ENCODE measurements at places on chromosomes 16 and 17.

- no peak for DNase-seq
These were observed 6.8 kb upstream of the RNF213 start for GRCh38 chr17:80253631-80254395.

GRCh38 chr16:70681382-70682238, 4.2 kb downstream of the MTSS2 start:
- no peak for DNase-seq

DNA sequence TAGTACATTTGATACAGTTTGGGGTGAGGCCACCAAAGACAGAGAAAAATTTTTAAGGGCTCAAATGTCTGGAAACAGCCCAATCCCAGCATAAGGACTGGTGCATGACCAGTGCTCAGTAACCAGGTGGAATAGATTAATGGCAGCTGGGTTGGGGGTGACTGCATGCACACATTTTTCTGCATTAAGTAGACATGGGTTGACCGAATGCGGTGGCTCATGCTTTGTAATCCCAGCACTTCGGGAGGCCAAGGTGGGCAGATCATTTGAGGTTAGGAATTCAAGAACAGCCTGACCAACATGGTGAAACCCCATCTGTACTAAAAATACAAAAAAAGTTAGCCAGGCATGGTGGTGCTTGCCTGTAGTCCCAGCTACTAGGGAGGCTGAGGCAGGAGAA, 121.1 kb upstream of the HSBP1 start:
- DNase-seq: no peak

- DNase-seq: no peak
These were observed 5.1 kb upstream of the HSBP1 start for GRCh38 chr16:83802554-83803205.

- no peak for DNase-seq
These were observed 2.6 kb downstream of the GLIS2 start for GRCh38 chr16:4318451-4318910.

DNA sequence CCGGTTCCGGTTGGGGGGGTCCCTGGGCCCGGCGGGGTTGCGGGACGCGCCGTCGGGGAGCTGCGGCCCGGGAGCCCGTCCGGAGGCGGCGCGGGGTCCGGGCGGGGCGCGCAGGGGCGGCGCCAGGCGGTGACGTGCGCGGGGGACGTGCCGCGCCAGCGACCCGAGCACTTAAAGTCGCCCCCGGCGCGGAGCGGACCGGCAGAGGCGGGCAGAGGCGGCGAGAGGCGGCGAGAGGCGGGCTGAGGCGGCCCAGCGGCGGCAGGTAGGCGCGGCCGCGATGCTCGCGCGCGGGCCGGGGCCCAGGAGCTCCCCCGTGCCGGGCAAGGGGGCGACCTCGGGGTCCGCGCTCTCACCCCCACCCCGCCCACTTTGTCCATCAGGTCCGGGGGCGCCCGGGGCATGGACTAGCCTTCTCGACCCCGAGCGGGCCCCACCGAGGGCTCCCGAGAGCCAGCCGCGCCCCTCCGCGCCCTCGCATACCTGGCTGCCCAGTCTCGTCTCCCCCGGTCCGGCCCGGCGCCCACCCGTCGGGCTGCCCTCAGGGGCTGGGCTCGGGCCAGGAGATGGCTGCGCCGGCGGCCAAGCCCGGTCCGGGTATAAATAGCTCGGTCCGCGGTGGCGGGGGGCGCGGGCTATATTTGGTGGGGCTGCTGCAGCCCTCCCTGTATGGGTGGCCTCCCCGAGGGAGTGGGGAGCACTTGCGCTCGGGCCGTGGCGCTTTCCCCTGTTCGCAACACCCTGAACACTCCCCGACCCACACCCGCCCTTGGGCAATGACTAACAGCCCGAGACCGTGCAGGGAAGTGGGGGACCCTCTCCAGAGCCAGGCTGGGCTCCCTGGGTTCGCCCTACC, at the start of gene SLC16A3:
SLC16A3 (plus strand) TSS at position 201 of the 856 bp plus-strand sequence. CDS start 6,967 bp downstream, outside the sequence.
- peak; percentile 58 for DNase-seq

DNA sequence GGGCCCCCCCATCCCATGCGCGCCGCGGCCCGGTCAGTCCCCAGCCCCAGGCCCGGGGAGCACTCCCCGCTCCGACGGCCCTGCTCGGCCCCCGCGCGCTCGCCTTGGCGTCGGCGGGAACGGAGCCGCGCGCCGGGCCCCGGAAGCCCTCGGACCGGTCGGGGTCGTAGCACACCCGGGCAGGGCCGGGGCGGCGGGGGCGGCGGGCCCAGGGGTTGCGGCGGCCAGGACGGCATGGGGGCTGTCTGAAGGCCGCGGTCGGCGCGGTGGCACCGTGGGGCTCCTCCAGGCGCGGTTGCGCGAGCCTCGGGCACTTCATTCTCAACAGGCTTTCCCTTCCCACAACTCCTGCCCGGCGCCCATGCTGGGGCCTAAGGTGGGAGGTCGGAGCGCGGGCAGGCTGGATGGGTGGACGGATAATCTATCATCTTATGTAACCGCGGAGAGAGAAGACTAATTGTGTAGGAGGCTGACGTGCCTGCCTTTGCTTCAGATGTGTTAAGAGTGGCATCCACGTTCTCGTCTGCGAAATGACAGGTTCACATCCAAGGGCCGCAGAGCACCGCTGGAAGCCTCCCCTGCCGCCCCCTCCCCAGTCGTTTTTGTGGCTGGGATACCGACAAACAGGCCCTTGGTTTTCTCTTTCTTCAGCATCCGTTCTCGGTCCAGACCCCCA, 708 bp downstream of the BAIAP2 start:
- no peak for DNase-seq

DNA sequence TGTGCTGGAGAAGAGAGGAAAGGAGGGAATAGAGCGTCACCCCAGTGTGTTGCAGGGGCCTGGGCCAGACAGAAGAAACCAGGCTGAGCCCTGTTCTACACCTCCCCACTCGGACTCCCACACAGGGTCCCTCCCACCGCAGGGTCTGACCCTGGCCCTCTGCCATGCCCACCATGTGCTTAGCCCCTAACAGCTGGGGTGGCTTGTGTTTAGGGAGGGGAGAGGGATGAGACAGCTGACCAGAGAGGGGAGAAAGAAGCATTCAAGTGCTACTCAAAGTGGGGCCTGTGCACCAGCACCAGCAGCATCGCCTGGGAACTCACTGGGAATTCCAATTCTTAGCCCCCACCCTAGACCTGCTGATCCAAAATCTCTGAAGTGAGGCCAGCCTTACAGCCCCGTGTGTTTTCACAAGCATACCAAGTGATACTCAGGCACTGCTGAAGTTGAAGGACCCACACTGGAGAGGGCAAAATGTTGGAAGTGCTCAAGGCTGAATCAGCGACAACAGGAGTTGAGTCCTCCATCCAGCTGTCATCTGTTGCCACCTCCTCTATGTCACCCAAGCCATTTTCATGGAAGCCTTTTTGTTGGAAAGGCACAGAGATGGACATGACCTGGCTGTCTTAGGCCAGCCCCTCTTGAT, 47.0 kb downstream of the FZD2 start:
- DNase-seq: no peak

DNA sequence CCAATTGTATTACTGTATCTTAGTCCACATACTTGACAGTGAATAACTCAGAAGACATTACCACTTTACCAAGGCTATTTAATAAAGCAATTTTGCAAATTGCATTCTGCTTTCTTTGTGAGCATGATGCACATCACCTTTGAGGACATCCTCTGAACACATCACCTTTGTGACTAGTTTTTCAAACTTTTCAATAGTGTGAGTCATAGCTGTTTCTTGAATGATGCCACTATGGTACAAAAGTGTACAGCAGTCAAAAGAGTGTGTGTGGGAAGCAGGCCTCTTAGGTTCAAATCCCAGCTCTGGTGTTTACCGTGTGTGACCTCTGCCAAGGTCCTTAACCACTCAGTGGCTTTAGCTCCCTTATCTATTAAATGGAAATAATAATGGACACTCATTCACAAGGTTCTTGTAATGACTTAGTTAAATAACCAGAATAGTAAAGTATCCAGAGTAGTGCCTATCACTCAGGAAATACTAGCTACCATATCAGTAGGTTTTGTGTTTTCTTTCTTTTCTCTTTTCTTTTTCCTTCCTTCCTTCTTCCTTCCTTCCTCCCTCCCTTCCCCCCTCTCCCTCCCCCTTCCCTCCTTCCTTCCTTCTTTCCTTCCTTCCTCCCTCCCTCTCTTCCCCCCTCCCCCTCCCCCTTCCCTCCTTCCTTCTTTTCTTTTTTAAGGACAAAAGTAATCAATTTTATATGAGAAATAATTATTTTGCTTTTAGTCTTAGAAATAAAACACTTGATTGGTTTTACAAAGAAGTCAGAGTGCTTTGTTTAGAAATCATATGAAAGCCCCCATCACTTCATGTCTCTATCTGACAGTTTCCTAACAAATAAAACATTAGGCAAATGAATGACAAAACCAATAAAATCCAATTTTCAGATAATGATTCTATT, 178.9 kb downstream of the MYO1D start:
- no peak for DNase-seq

DNA sequence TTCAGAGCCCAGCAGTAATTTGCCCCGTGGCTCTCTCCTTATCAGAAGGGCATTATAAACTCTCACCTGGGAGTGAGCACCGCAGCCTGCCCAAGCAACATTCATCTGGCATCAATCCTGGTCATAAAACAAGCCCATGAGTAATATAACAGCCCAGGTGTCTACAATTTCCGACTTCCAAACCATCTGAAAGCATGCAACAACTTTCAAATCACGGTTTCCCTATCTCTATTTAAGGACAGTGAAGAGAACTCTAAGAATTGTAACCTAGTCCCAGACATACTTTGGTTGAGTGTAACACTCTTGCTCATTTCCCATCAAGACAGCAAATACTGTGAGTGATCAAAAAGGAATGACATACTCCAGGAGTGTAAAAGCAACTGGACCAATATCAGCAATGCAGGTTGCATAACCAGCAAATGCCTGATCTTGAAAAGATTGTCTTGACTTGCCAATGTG, 487.4 kb upstream of the SOX9 start:
- DNase-seq: peak; percentile 70

GRCh38 chr17:4584101-4584916, at the start of gene SMTNL2:
Gene SMTNL2, plus strand, starts transcription at chr17:4584529. Its CDS starts 77 bp downstream, at chr17:4584606.
- peak; percentile 50 for DNase-seq

DNA sequence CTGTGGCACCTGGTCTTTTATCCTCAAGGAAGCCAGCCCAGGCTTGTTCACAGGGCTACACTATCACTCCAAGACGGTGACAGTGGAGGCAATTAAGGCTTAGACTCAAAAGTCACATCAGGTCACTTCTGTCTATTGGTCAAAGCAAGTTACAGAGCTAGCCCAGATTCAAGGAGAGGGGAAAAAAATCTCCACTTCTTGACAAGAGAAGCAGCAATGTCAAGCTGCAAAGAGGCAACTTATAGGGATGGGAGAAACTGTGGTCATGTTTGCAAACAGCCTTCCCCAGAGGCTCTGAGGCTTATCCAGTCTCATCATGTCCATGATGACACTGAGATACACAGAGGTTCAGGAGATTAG, 31.6 kb downstream of the SERPINF1 start:
- no peak for DNase-seq

DNA sequence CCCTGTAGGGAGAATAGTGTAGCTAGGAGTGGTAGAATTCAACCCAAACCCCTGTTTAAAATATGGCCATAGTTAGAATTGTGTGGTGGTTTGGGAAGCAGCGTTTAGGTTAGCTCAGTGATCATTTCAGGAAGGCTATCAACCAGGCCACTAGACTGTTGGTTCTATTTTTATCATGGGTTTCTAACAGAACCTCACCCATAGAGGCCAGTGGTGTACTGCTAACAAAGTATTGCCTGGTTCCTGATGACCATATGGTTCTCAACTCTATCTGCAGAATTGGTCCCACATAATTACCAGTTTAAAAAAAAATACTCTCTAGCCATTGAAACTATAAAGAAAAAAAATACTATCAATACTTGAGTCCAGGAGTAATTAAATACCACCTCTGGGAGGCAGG, 70.5 kb upstream of the RASL10B start:
- DNase-seq: no peak

DNA sequence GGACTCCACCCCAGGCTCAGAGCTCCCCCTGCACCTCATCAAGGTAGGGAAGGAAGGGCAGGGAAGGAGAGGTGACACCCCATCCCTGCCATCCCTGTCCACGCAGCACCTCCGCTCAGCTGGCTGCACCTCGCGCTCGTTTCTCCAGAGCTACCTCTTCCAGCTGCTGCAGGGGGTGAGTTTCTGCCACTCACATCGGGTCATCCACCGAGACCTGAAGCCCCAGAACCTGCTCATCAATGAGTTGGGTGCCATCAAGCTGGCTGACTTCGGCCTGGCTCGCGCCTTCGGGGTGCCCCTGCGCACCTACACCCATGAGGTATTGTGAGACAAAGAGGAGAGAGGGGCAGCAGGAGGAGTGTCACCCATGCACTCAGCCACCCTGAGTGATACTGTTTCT, 1.4 kb downstream of the CDK3 start:
- no peak for DNase-seq

- DNase-seq: no peak
These were observed 60.1 kb upstream of the DYNLRB2 start for GRCh38 chr16:80480664-80481063.

DNA sequence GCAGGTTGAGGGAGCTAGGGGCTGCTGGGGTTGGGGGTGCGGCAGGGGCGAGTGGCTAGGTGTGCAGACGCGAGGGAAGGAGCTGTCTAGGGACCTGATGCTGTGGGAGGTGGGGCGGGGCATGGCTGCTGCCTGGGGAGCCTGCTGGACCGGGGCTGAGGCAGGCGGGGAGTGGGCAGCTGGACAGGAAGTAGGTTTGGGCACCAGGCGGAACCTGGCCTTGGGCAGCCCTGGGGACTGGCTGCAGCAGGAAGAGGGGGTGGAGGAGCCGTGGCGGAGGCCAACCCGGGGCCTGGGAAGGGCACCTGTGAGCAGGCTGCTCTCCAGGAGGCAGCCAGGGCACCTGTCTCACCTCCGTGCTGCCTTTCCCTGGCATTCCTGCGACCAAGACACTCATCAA, 5.9 kb upstream of the DNASE1L2 start:
- no peak for DNase-seq

GRCh38 chr17:40056379-40057015, 2.3 kb upstream of the MED24 start:
- DNase-seq: no peak

GRCh38 chr17:81925860-81926450, 1.6 kb downstream of the MAFG start:
- DNase-seq: no peak

DNA sequence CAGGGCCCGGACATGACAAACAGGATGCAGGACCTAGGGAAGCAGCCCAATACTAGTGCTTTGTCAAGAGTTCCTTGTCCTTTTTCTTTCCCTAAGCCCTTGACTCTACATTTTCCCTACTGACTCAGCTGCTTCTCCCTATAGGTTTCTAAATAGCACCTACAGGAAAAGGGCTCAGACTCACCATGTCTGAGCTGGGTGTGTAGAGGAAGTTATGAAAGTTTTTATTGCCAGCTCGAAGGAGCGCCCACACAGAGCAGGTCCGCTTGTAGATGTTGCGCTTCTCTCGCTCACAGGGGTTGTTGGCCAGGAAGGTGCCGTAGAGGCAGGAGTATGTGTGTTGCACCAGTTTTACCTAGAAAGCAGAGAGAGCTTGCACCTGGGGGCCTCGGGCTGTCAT, 10.6 kb downstream of the MTMR4 start:
- no peak for DNase-seq

DNA sequence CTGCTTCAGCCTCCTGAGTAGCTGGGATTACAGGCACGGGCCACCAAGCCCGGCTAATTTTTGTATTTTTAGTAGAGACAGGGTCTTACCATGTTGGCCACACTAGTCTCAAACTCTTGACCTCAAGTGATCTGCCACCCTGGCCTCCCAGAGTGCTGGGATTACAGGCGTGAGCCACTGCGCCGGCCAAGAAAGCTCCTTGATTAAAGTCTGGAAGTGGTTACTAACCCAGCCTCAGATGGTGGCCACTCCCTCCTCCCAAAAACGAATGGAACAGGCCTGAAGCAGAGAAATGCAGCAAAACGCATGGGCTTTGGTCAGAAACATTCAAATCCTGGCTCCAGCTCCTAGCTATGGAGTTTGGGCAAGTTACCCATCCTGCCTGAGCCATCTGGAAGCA, 11.3 kb downstream of the FKBP10 start:
- no peak for DNase-seq

- no peak for DNase-seq
These were observed 71.2 kb upstream of the GNG13 start for GRCh38 chr16:871562-872345.

All from urothelium cell line (cell line).